Osteocyte (in vitro differentiated cells): ENCODE measurements at places on chromosomes 3 and 15. TPM values are rescaled to one million over a fixed set of nuclear protein-coding genes. Genes with fewer than 3 reads are reported as not detected.

DNA sequence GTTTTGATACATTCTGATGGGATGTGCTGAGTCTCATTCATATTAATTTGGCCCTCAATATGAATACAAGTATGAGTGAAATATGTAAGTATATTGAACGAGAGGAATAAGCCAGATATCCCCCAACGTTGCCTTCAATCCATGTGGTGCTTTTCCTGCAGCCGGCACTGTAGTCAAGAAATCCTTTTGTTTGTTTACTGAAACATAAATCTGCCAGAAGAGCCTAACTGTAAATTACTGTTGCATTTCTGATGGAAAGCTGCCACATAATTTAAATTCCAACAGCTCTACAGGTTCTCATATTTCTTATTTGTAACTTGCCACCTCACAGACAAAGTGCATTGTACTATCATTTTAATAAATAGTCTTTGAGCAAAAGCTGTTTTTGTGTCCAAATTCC is 314.0 kb downstream of the KBTBD8 start:
- H3K4me1 ChIP-seq, result no peaks in the 10 kb centered on the region
- no peak overlapping the region for H3K27ac ChIP-seq
- DNase-seq, result no peak
- no peaks in the 10 kb centered on the region for H3K36me3 ChIP-seq
- peaks cover 3% of the 10 kb centered on the region for H3K27me3 ChIP-seq

- H3K36me3 ChIP-seq, result peaks cover 4% of the 10 kb centered on the region
- peaks cover 55% of the 10 kb centered on the region for H3K4me1 ChIP-seq
- no peak overlapping the region for H3K4me3 ChIP-seq
- no peak overlapping the region for H3K27ac ChIP-seq
- H3K27me3 ChIP-seq, result no peaks in the 10 kb centered on the region
These were observed 126.9 kb upstream of the SLC7A14 start for GRCh38 chr3:170712798-170713197.

- H3K36me3 ChIP-seq, result no peaks in the 10 kb centered on the region
- peaks cover 18% of the 10 kb centered on the region for H3K4me1 ChIP-seq
- no peaks in the 10 kb centered on the region for H3K27me3 ChIP-seq
- no peak for DNase-seq
- H3K4me3 ChIP-seq, result no peak overlapping the region
These were observed 95.9 kb downstream of the FRMD4B start for GRCh38 chr3:69290006-69290405.

DNA sequence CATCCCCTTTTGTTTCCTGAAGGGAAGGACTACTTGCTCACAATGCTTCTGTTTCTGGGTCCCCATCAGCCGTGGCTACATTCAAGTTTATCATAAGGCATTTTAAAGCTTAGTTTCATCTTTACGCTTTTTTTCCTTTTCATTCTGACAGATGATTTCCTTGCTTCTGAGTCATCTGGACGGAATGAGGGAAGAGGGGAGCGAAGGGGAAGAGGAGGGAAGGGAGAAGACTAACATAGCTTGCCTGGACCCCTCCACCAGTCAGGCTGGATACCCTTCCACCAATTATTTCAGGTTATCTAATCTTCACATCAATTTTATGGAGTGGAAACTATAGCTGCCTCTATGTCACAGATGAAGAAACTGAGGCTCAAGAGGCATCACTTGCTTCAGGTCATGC is 27.6 kb downstream of the FAM3D start:
- H3K4me3 ChIP-seq, result no peak overlapping the region
- no peaks in the 10 kb centered on the region for H3K36me3 ChIP-seq
- no peaks in the 10 kb centered on the region for H3K27me3 ChIP-seq
- H3K27ac ChIP-seq, result no peak overlapping the region
- peaks cover 8% of the 10 kb centered on the region for H3K4me1 ChIP-seq
- no peak for DNase-seq

The PARP15 gene
- total RNA-seq, result 0.08 TPM in 1 of 2 replicates, not detected in the other

The HYAL1 gene
- 0.60 and 0.83 TPM in 2 replicates for total RNA-seq

The SETD5 gene
- 154 and 161 TPM in 2 replicates for total RNA-seq

The SEMA5B gene
- 1.3 TPM in 2 replicates for total RNA-seq

The PCOLCE2 gene
- total RNA-seq, result 3.8 and 4.0 TPM in 2 replicates
